GOT3 (cell line): ENCODE measurements at places on chromosomes 5 and 9.

- no peak for DNase-seq
These were observed 64.6 kb upstream of the HAPLN1 start for GRCh38 chr5:83785176-83785668.

GRCh38 chr5:173868096-173868880 lies 19.9 kb upstream of the CPEB4 start:
- no peak for DNase-seq

DNA sequence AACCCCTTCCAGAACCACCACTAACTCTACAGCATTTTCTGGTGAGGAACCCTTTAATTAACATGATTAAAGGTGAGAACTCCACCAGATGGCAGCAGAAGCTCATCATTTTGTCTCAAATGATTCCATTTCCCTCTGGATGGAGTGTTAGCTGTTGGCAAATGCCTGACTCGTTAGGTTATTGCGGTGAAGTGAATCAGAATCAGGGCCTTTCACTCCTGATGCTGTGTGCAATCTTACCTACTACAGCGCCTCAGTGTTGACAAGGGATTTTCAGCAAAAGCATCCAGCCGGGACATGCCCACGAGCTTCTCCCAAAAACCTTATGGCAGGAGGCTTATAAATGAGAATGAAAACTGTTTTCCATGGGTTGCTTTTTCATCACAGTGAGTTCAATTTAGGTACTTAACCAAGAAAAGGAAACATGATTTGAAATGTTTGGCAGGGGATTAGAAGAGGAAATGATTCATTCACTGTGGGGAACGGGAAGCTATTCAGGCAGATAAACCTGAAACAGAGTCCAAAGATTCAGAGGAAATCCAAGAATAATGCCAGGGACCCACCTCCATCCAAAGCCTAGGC lies 48.0 kb upstream of the CAST start:
- DNase-seq = no peak

DNA sequence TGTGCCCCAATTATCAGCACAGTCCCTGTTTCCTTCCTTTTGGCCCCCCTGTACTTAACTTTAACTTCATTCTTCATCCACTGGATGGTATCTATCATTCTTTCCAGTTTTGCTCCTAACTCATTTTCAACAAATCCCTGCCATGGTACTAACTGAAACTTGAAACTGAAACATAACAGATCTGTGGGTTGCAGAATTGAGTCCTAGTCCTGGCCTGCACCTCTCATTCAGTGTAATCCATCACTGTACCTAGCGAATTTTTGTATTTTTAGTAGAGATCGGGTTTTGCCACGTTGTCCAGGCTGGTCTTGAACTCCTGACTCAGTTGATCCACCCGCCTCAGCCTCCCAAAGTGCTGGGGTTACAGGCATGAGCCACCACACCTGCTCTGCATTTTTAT lies 15.3 kb upstream of the PIK3R1 start:
- DNase-seq = no peak

DNA sequence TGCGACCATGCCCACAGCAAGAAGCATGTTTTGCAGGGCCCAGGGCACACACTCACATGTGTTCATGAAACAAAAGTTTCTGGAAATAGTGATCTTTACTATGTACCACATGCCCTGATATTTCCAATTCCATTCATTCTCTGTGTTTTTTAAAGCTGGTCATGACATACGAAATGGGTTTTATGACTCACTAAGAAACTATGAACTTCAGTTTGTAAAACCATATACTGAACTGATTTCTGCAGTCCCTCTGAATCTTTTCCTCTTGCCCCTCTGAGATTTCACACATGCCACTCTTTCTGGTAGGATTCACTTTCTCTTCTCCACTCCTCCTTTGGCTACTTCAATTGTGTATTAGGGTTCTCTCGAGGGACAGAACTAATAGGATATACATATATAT lies 416.1 kb upstream of the TRPC7 start:
- no peak for DNase-seq

DNA sequence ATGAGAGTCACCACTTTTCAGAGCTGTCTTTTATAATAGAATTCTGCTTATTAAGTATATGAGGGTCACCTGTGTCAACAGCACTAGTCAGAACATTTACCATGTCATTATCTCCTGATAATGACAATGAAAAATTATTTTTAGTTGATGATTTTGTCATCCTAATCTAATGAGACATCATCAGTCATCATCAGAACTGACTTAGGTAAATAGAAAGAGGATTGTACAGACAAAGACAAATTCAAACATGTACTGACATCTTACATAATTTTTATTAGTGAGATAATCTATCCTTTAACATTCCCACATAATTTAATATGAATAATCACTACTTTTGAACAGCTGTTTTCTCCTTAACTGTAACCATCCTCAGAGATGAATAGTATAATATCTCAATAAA lies 22.6 kb downstream of the CDH9 start:
- no peak for DNase-seq

- DNase-seq = peak; percentile 71
These were observed 60.9 kb downstream of the CXXC5 start for GRCh38 chr5:139708877-139709581.

- DNase-seq = no peak
These were observed 186.0 kb downstream of the TENT4A start for GRCh38 chr5:6899221-6899620.

- DNase-seq = no peak
These were observed 201.1 kb upstream of the CHD1 start for GRCh38 chr5:99129768-99130501.

DNA sequence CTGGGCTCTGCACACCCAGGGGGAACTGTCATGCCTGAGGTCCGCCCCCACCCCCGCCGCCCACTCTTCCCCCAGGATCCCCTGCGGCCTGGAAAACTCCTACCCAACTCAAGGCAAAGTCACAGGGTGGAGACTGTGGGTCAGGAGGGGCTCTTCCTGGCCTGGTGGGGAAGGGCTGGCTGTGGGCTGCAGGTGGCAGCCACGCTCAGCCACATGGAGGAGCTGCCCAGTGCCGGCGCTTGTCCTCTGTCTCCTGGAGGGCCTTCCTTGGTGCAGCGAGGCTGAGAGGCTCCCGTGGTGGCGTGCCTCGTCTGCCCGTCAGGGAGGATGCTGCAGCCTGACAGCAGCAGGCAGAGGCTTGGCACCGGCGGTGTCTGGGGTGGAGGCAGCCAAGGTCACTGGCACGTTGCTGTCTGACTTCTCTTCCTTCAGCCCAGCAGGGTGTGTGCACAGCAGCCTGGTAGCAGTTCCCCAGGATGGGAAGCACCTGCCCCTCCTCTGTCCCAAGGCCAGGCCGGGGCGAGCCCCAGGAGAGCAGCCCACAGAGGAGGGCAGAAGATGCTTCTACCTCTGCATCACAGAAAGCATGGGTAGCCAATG lies 78.1 kb downstream of the ADAMTS2 start:
- DNase-seq = no peak

DNA sequence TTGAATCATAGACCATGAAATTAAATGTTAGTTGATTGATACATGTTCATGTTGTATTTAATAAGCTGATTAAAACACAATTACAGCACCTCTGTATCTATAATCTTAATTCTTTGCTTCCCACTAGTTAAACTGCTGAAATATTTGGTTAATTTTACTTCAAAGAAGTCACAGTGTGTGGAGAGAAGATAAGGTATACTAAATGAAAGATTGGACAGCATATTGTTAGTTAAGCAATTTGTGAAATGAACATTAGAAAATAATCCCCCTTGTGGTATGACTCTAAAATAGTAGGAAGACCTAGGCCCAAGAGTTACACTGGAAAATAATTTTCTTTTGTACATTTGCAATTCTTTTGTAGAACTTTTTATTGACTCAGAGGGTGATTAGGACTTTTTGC lies 30.3 kb downstream of the MAN2A1 start:
- DNase-seq = no peak

DNA sequence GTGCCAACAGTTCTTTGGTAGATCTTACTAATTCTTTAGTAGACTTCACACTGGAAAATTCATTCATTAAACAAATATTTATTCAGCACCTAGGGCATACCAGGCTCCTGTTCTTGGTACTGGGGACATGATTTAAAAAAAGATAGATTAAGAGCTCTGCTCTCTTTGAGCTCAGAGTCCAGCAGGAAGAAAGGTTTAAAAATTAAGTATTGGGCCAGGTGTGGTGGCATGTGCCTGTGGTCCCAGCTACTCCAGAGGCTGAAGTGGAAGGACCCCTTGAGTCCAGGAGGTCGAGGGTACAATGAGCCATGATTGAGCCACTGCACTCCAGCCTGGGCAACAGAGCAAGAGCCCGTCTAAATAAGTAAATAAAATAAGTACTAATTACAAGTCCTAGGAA lies 41.4 kb downstream of the ENC1 start:
- no peak for DNase-seq

GRCh38 chr9:132723809-132724208 lies 53.5 kb downstream of the GTF3C4 start:
- DNase-seq = no peak

- DNase-seq = no peak
These were observed 1402.1 kb upstream of the ACO1 start for GRCh38 chr9:30982301-30982700.

GRCh38 chr5:30891660-30892059 lies 301.8 kb upstream of the CDH6 start:
- no peak for DNase-seq

GRCh38 chr5:162323466-162323865 lies 255.9 kb downstream of the GABRG2 start:
- DNase-seq = no peak

- DNase-seq = no peak
These were observed 2.9 kb upstream of the ICE1 start for GRCh38 chr5:5419291-5420210.

- no peak for DNase-seq
These were observed 58.2 kb upstream of the RPS23 start for GRCh38 chr5:82336226-82336958.

DNA sequence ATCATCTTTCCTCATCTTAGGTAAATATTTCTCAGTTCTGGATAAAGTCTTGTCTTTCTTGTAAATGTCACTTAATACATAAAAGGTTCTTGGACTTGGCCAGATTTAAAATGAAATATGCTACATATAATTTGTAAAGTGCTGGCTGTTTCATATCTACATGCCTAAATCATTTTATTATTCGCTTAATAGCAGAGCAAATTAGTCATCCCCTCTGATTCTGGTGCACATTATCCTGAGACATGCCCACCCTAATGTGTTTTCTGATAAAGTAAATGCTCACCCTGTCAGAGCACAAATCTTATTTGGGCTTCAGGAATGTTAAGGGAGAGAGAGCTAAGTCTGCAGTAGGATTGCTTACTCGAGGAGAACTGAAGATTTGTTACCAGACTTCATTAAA lies 166.5 kb upstream of the IZUMO3 start:
- no peak for DNase-seq

DNA sequence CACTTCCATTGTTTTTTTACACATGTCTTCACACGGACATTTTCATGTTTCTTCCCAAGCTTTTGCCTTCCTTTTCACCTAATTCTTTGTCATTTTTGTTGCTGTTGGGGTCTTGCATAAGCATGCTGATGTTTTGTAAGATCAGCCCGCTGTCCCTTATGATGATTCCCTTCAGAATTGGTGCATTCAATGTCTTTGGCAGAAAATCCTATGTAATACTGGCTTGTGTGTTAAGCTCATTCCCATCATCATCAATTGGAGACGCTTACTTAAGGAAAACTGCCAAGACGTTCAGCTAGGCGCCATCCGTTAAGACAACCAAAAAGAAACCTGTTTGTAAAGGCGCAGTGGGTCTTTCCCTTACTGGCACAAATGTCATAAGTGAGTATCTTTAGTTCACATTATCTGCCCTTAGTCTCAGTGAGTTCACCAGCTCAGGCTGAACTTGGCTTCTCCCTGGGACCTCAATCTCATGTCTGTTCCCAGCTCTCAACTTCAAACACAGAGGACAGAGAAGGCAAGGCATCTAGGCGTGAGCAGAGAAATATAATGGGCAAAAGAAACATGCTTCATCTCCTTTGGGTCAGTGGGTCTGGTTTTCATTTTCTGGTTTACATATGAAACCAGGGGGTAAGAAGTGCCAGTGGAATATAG lies 97.9 kb downstream of the EFNA5 start:
- no peak for DNase-seq

GRCh38 chr9:92308893-92309292 lies 15.4 kb upstream of the IARS1 start:
- DNase-seq = no peak
